ENCODE measurements at places on chromosomes 13 and 19.

DNA sequence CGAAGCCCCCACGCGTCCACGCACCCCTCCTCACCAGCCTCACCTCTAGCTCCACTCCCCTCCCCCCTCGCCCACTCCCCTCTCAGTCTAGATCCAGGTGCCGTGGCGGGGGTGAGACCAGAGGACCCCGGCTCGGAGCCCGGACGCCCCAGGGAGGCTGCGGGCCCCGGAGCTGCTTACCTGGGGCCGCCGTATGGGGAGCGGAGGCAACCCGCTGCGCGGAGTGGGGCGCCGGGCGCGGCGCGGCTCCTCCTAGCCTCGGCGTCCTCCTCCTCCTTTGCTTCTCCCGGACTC, 353 bp downstream of the ENOX1 start:
- no peak for DNase-seq

- DNase-seq: no peak
These were observed 69.6 kb downstream of the ARHGEF7 start for GRCh38 chr13:111184458-111185401.

GRCh38 chr19:15417699-15418098, 1.1 kb downstream of the AKAP8L start:
- no peak for DNase-seq

GRCh38 chr13:30308548-30308947, 1.2 kb upstream of the KATNAL1 start:
- peak; percentile 77 for DNase-seq

- no peak for DNase-seq
These were observed 27.7 kb upstream of the TPM4 start for GRCh38 chr19:16048583-16048982.

DNA sequence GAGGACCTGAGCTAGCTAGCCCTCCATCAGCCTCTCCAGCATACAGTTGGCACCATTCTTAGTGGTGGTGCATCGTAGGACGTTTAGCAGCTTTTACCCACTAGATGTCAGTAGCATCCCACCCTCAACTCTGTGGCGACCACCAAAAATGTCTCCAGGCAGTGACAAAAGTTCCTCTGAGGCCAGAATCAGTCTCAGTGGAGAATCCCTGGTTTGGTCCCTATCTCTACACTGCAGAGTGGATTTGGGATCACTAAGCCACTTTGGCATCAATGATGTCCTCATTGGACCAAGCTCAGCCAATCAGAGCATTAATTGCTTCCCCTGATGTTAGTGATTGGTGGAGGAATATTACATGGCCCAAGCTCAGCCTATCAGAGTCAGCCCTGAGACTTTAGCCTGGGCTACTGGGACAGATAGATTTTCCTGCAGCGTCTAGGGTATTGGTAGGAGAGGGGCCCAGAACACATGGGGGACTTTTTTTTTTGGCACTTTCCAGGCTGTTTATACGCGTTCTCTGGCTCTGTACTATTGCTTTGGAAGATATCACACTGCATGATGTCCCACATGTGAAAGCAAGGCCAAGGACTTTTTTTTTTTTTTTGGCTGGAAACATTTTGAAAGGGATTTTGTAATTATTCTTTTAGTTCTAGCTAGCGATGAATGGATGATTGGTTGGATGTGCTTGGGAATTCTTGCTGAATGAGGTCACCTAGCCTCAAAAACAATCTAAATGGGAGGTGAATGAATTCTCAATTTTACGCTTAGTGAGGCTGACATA, 7.0 kb downstream of the TMEM221 start:
- DNase-seq: peak; percentile 27

- no peak for DNase-seq
These were observed 35.2 kb upstream of the ISYNA1 start for GRCh38 chr19:18473003-18473705.

DNA sequence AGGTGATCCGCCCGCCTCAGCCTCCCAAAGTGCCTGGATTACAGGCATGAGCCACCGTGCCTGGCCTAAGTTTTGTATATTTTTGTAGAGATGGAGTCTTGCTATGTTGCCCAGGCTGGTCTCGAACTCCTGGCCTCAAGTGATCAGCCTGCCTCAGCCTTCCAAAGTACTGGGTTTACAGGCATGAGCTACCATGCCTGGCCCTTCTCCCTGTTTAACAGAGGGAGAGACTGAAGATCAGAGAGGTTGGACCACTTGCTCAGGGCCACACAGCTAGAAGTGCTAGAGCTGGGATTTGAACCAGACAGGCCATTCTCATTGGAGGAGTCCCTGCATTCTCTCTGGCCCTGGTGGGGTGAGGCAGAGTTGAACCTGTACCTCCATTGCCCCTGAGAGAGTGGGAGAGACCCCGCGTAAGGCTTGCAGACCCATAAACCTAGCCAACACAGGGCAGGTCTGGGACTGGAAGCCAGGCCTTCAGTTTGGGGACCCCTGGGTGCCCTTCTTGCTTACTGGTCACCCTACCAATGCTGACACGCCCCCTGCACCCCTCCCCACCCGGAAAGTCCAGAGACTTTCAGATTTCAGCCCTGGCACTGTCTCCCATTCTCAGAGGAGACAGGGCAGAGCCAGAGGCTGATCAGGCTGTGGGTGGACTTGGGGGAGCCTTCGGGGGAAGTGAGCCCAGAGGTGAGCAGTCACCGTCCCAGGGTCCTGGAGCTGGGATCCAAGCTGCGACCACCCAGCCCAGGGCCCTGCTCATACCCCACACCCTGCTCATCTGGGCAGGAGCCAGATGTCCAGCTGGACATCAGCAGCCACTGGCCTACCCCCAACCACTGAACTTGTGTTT, 13.3 kb downstream of the TTYH1 start:
- DNase-seq: no peak

DNA sequence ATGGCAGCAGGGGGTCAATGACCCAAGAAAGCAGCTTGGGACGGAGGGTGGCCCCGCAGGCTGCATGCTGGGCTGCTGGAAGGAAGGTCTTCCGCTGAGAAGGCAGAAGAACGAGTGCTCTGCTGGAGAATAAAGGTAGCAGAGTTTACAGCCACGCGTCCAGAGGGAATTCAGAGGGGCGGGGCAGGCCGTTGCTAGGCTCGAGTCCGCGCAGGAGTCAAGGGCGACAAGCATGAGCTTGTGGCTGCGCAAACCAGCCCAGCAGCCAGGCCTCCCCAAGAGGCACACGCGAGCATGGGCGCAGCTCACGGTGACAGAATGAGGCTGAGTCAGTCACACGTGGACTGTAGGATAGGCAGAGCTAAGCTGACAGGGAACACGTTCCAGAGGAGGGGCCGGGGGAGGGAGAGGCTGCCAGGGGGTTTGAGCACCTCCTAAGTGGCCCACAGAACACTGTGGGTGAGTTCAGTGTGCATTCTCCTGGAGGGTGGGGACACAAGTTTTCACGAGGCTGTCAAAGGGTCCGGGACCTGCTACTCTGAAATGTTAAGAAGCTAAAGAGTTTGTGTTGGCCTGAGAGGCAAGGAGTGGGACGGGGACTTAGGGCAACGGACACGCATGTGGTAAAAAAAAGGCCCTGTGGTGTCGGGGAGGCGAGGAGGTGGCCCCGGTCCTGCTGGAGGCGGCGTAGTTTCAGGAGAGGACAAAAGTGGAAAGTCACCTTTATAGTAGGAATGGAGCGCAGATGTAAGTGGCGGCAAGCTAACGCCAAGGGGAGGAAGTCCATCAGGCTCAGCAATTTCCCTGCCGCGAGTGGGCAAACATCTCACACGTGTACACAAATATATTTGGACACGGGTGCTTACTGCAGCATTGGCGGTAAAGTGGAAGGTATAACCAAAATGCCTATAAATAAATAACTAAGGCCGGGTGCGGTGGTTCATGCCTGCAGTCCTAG, 17.7 kb downstream of the RFX2 start:
- DNase-seq: no peak

DNA sequence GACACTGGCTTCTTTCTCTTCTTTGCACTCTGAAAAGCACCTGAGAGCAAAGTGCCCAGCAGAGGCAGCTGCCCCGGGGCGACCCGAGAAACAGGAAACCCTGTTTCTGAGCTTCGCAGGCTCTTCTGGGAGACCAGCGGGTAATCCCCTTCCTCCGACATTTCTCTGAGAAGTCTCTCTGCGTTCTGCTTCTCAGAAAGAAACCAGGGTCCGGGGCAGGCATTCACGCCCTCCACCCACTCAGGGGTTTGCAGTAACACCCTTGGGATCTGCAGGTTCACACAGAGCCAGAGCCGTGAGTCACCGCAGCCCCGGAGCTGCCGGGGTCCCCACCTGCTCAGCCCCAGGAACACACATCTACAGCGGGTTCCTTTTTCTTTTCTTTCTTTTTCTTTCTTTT, 86.0 kb downstream of the GADD45B start:
- DNase-seq: no peak

DNA sequence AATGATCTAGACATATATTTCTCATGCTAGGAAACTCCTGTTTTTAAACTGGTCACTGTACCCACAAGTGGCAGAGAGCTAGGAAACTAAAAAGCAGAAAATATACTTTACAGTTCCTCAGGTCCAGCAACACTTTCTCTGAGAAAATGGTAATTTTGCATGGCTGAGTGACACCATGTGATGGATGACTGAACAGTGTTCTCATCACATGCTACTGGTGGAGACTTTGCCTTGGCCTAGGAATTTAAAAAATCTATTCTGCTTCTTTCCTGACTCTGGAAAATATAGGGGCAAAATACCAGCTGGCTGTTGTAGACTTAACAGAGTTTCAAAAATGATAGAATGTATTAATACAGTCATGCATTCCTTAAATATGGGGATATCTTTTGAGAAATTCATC, 50.0 kb downstream of the LATS2 start:
- no peak for DNase-seq

DNA sequence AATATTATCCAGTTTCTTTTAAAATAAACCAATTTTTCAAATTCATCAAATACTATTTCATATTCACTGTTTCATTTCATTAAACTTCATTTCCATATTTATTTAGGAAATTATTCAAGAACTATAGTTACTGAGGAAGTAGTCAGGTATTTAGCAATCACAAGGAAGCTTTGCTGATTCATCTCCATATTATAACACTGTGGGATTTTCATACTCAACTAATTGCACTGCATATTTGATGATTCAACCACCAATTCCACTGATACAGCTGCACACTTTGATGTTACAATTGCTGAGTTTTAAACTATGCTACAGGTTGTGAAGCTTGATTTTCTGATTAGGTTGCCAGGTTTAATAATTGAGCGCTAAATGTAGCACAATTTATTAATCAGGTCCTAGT, 556.8 kb upstream of the SLITRK1 start:
- no peak for DNase-seq

GRCh38 chr19:31332096-31332495, 17.1 kb downstream of the TSHZ3 start:
- no peak for DNase-seq

DNA sequence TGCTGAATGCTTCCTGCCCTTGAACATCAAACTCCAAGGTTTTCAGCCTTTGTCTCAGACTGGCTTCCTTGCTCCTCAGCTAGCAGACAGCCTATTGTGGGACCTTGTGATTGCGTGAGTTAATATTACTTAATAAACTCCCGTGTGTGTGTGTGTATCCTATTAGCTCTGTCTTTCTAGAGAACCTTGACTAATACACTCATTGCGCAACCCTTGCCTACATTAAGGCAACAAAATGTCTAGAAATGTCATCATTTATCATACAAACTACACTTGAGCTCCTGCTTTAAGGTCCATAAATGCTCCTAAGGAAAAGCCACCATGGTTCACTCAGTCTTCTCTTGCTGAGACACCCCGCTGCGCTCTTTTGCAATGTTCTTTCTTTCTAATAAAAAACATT, 2861.0 kb downstream of the PCDH9 start:
- DNase-seq: peak; percentile 17

Data from OCI-M1 (cell line).